Epithelial cell of prostate (primary cell): ENCODE measurements at places on chromosomes 4 and X.
A peak's percentile ranks its signal among the peaks of the same experiment; 100 is the strongest.

GRCh38 chr4:117941611-117942010, 92.7 kb upstream of the NDST3 start:
- no peak for DNase-seq

- DNase-seq = no peak
These were observed 184.7 kb upstream of the HCCS start for GRCh38 chrX:10926404-10926803.

DNA sequence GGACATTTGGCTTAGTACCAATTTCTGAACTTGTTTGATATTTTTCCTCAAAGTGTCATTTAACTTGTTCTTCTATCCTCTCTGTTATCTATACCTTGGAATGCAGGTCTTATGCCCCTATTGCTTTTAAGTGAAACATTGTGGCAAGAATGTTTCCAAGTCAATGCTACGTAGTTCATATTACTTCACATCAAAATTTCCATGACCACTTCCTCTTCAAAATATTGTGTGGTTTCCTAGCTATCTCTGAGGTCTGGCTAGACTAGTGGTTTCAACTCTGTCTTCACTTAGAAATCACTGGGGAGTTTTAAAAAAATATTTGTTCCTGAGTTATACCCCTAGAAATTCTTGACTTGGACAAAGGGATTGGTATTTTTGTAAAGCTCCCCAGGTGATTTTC, 20.2 kb upstream of the RASGEF1B start:
- DNase-seq = no peak

GRCh38 chr4:88745581-88746163, 48.0 kb upstream of the NAP1L5 start:
- DNase-seq = no peak

- DNase-seq = no peak
These were observed 136.6 kb downstream of the STAG2 start for GRCh38 chrX:124098089-124098488.

DNA sequence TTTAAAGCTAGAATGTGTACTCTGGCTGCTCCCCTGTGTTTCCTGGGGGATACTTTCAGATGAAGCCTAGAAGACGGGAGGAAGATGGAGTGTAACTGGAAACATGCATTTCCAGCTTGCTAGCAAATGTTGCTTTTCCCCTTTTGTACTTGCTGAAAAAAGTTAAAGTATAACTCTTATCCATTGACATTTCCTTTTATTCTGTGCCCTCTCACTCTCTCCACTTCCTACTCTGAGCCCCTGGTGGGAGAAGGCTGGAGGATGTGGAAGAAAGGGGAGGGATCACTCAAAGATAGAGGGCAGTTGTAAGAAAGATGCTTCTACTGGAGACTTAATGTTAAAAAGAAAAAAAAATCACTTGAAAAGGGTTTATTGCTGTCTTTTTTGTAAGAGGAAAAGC, 396.5 kb downstream of the DTHD1 start:
- no peak for DNase-seq

- no peak for DNase-seq
These were observed 61.7 kb upstream of the DDX60 start for GRCh38 chr4:168380290-168380689.

DNA sequence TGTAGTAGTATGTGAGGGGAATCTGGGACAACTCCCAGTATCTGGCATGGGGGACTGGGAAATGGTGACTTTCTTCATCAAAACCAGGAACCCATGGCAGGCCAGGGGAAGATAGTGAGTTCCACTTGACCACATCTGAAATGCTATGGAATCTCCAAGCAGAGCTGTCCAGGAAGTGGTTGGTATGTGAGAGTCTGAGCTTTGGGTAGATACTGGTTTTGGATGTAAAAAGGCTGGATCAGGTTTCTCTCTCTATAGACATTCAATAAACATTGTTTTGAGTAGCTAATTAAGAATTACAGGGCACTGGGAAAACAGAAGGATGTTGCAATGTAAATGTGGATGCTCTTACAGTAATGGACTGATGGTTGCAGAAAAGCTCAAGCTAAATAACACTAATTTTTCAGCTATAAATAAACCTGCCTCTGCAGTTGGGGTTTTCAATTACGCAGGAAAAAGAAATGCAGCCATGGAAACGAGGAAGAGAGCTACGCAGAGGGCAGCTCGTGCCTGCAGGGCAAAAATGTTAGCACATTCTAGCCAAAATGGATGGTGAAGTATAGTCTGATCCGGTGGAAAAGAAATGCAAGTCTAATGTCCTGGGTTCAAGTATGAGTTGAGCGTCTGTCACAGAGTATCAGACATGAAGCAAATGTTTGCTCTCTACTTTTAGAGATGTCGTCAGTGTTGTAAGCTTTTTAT, 13.4 kb upstream of the CHRNA9 start:
- no peak for DNase-seq

GRCh38 chr4:147689067-147689466, 5.1 kb upstream of the PRMT9 start:
- DNase-seq = no peak

GRCh38 chr4:140256335-140256734, 102.4 kb upstream of the MAML3 start:
- no peak for DNase-seq

DNA sequence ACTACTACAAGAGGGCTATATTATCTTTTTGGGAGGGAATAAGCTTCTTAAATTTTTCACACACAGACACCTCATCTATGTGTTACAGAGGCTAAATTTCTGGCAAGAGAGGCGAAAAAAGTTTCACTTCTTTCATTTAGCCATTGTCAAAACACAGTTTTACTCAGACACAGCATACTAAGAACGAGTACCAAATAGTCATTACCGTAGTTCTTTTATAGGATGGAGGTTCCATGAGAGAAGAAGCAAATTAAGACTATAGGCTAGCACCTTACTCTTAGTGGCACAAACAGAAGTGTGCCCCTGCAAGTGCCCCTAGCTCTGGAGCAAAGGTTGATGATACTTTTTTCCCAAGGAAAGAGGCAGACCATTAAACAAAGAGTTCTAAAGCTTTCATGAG, 26.2 kb downstream of the UGT2B7 start:
- no peak for DNase-seq

- DNase-seq = peak; percentile 8
These were observed 128.5 kb downstream of the PRSS12 start for GRCh38 chr4:118224243-118224829.

DNA sequence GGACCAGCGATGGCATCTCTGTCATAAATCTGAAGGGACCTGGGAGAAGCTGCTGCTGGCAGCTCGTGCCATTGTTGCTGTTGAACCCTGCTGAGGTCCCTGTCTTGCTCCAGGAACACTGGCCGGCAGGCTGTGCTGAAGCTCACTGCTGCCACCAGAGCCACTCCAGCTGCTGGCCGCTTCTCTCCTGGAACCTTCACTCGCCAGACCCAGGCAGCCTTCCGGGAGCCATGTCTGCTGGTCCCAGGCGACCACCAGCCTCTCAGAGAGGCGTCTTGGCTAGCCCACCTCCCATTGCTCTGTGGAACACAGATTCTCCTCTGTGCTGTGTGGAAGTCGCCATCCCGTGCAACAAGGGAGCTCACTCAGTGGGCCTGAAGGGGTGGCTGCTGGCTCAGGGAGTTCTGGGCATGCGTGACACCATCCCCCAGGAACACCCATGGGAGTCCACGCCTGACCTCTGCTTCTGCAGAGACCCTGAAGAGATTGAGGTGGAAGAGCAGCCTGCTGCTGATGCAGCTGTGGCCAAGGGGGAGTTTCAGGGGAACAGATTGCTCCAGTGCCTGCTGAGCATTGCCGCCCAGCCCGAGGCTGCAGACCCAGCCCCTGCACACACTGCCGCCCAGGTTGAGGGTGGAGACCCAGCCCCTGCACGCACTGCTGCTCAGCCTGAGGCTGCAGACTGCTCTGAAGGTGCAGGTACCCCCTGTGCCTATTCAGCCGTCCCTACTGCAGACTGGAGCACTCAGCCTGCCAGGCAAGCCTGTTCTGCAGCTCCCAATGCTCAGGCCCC, 33.1 kb upstream of the CYP4V2 start:
- DNase-seq = no peak

GRCh38 chrX:7545564-7545963, 297.4 kb upstream of the VCX start:
- DNase-seq = no peak

- no peak for DNase-seq
These were observed 16.2 kb downstream of the HPF1 start for GRCh38 chr4:169741569-169741968.

DNA sequence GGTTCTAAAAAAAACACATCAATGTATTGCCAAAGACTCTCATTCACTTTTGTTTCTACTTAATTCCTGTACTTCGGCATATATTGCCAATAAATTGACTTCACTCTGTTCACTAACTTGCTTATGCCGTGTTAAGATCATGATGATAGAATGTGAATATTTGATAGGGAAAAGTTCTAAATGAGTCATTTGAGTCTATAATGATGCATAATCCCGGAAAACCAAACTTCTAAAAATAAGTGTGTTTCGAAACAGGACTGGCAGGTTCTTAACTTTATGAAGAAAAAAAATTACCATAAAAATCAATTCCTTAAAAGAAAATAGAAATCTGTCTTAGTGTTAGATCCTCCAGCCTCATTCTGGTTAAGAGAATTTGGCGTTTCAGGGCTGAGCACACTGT, 387.5 kb upstream of the FTHL17 start:
- DNase-seq = no peak

DNA sequence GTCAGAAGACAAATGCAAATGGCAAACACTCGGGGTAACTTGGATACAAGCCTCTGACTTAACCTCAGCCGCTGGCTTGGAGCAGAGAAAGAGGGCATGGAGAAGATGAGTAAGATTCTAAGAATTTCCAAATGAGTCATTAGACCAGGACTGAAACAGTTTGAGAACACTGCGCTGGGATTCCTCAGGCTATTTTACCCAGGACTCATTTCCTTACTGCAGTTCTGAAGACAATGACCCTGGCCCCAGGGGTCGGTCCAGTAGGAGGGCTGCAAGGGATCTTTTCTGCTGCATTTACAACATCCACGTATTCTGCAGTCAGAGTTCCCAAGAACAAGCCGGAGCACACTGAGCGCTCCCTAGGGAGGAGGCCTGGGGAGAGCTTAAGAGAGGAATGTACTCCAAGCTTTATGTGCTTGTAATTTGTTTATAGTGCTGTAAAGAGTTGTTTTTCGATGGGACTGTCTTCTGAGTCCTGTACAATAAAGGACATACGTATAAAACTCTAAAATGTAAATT, 27.3 kb upstream of the SORBS2 start:
- no peak for DNase-seq

DNA sequence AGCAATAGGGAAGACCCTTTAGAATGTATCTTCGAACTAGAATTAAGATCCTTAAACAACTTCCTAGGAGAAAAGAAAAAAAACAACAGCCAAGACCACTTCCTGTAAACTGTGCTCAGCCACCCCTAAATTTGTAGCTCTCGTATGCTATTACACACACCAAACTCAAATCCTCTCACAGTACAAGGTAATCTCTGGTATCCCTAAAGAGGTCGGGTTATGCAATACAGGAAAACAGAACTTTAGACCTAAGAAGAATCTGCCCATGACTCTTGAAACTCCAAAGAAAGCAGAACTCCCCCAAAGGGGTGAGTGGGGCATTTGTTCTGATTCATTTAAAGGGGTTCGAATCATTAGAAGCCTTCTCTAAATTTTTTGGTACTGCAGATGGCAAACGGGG, 170.9 kb upstream of the CASK start:
- DNase-seq = no peak

- no peak for DNase-seq
These were observed 21.0 kb downstream of the TRMT44 start for GRCh38 chr4:8461616-8462015.

DNA sequence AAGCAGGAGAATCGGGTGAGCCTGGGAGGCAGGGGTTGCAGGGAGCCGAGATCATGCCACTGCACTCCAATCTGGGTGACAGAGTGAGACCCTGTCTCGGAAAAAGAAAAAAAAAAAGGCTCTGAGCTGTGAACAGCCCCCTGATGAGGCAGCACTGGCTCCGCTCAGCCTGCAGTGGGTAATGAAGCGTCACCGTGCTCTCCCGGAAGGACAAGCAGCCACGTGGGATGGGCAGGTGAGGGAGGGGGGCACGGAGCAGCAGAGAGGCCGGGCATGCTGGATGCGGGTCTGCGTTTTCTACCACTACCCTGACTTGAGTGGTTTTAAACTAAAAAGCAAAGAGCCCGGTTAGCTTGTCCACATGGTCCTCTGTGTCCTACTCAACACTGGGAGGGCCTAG, 15.5 kb downstream of the TACC3 start:
- DNase-seq = no peak

DNA sequence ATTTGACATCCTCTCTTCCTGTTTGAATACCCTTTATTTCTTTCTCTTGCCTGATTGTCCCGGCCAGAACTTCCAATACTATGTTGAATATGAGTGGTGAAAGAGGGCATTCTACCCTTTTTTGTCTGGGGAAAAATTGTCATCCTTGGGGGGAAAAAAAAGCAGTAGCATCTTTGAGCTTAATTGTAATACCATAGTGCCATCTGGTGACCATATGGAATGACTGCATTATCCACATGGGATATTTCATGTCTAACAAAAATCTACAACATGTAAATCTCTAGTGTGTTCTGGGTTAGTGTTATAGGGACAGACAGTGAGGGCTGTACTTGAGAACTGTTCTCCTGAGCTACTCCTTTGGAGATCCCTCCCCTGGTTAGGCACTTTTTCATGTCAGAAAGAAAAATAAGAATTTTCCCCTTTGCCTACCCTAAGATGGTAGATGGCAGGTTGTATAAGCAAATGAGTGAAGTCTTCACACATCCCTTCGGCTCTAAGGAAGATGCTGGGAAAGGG, 26.0 kb downstream of the CAPN6 start:
- DNase-seq = no peak

- DNase-seq = no peak
These were observed 8.1 kb upstream of the DCTD start for GRCh38 chr4:182925298-182925757.

- no peak for DNase-seq
These were observed 77.6 kb downstream of the HDAC8 start for GRCh38 chrX:72495046-72495445.

DNA sequence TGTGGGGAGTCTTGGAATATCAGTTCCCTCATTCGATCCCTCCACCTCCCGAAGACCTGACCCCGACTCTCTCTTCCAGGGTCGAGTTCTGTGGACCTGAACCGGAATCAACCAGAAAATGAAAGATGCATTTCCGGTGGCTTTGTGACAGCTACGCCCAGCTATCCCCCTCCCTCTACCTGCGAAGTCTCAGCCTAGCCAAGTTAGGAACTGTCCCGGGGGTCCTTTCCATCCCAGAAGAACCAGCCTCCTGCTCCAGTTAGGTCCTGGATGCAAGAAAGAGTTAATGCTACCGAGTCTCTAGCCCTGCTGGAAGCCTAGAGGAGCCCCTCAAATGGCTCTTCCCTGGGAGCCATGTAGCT, 13.4 kb upstream of the ETDC start:
- no peak for DNase-seq

GRCh38 chr4:75512386-75513211, 1.6 kb downstream of the RCHY1 start:
- no peak for DNase-seq

GRCh38 chrX:114201622-114202021, 382.3 kb upstream of the HTR2C start:
- no peak for DNase-seq

DNA sequence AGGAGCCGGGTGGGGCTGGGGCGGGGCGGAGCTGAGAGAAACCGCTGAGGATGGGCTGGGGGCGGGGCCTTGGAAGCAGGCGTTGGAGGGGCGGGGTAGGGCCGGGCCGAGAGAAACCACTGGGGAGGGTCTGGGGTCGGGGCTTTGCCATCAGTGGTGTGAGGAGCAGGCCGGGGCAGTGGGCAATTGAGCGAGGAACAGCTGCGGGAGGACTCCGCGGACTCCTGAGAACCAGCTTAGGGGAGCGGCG, 1.3 kb upstream of the EOLA2 start:
- DNase-seq = no peak
